ENCODE measurements at places on chromosomes 11 and 22.

DNA sequence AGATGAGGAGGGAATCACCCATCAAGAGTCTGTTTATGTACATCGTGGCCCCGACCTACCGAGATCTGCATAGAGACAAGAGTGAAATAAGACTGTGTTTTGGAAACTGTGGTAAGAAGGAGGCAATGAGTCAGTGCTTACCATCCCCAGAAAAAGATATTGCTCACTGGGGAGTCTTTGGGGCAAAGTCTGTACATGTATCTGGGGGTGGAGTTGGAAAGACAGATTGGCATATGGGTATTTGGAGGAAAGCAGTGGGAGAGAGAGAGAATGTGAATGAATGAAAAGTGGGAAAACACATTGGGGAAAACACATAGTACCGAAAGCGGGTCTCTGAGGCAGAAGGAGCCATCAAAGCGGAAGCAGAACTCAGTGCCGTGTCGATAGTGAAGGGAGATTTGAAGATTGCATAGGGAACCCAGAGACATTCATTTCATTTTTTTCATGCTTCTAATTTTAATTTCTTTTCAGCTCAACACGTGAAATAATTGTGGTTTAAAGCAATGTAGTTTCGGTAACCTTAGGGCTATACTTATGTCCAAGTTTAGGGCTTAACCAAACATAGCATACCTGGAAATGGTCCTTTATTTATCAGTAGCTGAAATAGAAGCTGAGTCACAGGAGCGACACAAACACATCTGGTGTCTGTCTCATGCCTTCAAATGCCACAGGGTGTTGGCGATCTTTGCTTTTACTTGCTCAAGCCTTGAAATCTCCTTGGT is 98.6 kb upstream of the CD44 start:
- no peak for DNase-seq

- no peak for DNase-seq
These were observed 30.8 kb downstream of the GLYATL2 start for GRCh38 chr11:58813693-58814092.

GRCh38 chr22:26956371-26956770 is 299.0 kb downstream of the MIAT start:
- no peak for DNase-seq

DNA sequence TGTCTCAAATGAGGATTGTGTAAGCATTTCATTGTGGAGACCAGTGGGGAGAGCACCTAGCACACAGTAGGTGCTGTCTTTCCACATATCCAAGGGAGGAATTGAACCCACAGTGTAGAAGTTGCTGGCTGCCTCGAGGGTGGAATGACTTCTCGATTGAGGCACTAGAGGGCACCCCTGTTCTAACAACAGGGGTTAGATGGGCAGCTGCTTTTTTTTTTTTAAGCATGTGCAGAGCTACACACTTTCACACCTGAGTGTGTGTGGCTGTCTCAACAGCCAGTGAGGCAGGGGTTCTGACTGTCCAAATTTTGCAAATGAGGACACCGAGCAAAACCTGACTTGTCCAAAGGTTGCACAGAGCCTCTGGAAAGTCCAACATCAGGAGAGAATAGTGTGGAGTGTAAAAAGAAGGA is 118.2 kb upstream of the CRYBB3 start:
- no peak for DNase-seq

DNA sequence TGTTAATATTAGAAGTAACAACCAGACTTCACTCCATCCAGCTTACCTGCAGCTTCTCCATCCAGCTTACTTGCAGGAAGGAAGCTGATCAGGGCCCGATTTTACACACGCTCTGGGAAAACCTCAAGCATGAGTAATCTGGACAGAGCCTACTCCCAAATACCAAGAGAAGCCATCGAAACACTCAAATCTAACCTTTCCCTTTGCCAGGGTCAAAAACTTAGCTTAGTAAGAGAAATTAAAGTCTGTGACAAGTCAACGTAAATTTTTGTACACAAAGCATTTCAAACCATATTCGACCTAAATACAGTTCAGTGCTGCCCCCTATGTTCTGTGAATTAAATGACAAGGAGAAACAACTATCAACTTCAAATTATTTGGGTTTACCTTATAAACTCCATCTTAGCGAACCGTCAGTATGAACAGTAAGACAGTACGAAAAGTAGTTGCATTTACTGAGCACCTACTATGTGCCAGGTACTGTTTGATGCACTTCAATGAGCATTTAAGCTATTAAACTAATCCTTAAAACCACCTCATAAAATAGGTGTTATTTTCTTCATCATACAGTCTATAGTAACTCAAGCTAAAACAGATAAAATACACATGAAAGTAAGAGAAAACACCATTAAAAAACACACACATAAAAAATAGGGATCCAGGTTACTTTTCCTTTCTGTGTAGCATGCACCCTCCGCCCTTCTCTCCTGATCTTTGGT is 36.9 kb downstream of the ARFGAP3 start:
- DNase-seq: no peak

DNA sequence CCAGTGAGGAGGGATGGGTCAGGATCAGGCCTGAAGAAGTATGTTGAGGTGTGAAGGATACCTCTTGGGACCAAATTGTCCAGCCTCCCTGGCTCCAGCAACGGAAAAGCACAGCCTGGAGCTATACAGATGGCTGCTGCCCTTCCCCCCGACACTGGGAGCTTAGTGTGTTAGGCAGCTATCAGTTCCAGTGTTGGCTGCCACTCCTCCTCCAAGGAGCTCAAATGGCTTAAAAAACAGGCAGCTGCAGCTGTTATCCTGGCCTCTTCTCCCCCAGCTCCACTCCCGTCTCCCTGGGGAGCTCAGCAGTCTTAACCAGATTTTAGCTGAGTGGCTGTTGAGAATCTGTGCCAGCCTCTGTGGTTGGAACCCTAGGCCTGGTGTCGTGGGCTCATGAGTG is 225.0 kb downstream of the JRKL start:
- no peak for DNase-seq

GRCh38 chr11:28243581-28243980 is 135.4 kb downstream of the METTL15 start:
- no peak for DNase-seq

DNA sequence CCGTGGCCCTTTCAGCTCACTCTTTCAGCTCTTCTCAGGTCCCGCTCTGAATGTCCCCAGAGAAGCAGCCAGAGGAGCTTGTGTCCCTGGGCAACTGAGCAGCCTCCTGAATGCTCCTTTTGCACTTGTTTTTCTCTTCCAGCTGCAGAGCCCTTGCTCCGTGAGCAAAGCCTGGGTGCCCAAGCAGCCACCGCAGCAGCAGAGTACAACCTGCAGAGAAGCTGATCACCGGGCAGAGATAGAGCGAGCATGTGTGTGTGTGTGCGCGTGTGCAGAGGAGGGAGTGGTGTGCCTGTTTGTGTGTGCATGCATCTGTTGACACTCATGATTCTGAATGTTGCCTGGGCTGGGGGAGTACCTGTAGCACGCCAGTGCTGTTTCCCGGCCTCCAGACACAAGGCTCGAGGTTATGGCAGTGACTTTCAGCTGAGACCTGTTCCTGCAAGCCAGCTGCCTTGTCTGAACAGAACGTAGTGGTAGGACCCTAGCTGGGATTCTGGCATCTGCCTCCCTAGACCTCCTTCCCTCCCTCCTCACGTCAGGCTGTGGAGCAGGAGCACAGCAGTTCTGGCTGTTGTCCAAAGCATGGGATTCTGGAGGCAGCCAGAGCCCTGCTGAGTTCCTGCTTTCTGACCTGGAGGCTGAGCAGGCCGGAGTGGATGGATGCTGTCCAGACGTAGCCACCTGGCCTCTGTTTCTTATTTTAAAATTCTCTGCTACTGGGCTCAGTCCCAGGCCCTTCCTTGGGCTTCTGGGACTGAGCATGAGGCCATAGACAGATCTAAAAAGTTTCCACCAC is 4.5 kb upstream of the MAPK8IP1 start:
- DNase-seq: no peak

- no peak for DNase-seq
These were observed 9.2 kb downstream of the POU2AF3 start for GRCh38 chr11:111307472-111308108.

DNA sequence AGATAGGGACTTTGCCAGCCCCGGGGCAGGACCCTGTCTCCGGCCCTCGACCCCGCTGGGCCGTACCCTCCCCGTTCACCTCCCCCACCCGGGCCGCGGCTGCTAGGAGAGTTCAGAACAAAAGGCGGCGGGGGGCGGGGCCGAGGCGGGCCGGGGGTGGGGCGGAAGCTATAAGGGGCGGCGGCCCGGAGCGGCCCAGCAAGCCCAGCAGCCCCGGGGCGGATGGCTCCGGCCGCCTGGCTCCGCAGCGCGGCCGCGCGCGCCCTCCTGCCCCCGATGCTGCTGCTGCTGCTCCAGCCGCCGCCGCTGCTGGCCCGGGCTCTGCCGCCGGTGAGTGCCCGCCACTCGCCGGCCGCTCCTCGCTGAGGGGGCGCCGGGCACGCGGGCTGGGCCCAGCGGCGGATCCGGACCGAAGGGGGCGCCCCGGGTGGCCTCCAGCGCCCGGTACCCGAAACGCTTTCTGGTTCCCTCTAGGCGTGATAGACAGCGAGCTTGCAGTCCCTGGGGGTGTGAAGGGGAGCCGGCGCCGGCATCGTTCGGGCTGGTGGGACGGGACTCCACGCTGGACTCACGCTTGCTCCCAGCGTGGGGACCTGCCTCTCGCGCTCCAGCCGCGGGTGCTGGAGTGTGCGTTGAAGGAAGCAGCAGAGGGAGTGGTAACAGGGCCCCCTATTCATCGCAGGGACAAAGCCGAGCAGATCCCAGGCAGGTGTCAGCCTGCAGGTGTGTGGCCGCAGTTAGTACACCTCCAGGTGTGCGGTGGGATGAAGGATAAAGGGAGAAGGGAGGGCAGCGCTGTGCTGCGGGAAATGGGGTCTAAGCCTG is at the start of gene MMP11:
Gene MMP11 (plus strand): TSS at position 201 of the 825 bp plus-strand sequence. CDS start 22 bp downstream, at position 223.
- DNase-seq: no peak

DNA sequence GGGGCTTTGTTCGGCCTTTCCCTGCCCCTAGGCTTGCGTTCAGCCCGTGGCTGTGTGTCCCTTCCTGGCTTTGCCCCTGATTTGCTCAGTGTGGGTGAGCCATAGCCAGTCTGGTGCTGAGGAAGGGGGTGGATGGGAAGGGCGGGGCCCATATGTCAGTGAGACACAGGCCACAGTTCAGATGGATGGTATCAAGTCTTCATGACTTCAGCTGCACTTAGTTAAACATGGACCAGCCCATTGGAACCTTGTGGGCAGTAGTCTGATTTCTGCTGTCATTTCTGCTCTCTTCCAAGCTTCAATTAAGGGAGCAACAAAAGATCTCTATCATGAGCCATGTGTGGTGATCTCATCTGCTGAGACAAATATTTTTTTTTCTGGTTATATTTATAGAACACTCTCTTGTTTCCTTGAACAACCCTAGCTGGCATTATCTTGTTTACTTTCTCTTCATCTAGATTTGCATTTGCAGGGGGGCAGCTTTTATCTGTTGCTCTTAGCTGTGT is 21.6 kb upstream of the PEX26 start:
- DNase-seq: no peak

GRCh38 chr11:99068832-99069231 is 48.1 kb downstream of the CNTN5 start:
- DNase-seq: no peak

- DNase-seq: no peak
These were observed 34.4 kb downstream of the YAP1 start for GRCh38 chr11:102144357-102145355.

DNA sequence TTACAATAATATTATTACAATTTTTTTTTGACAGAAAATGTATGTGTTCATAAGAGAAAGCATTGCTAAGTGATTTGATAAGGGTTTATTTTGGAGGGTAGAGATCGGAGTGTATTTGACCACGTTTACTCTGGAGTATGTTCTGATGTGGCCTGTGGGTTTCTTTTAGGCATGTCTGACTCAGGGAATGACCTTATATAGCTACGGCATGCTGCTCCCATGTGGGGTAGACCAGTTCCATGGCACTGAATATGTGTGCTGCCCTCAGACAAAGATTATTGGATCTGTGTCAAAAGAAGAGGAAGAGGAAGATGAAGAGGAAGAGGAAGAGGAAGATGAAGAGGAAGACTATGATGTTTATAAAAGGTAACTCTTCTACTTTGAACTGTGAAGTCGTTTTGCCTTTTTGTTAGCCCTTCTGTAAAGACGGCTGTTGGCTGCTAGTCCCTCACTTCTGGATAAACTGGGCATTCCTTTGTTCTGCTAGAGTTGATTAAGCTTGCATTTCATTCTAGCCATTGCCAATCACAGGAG is 38.1 kb upstream of the ST14 start:
- no peak for DNase-seq

- no peak for DNase-seq
These were observed 11.5 kb upstream of the TPP1 start for GRCh38 chr11:6630632-6631291.

- DNase-seq: no peak
These were observed 63.0 kb downstream of the HORMAD2 start for GRCh38 chr22:30143265-30143664.

- DNase-seq: no peak
These were observed 316.2 kb downstream of the SOX6 start for GRCh38 chr11:16040151-16040550.

GRCh38 chr11:95923439-95923727 is 524 bp downstream of the MTMR2 start:
- no peak for DNase-seq

GRCh38 chr11:17013548-17014320 is 480 bp downstream of the PLEKHA7 start:
- no peak for DNase-seq

- DNase-seq: no peak
These were observed 89.8 kb downstream of the PLEKHA7 start for GRCh38 chr11:16924462-16924825.

GRCh38 chr22:36835903-36836302 is 19.1 kb upstream of the PVALB start:
- DNase-seq: no peak

- no peak for DNase-seq
These were observed 65.5 kb upstream of the ARHGAP20 start for GRCh38 chr11:110777775-110778174.

DNA sequence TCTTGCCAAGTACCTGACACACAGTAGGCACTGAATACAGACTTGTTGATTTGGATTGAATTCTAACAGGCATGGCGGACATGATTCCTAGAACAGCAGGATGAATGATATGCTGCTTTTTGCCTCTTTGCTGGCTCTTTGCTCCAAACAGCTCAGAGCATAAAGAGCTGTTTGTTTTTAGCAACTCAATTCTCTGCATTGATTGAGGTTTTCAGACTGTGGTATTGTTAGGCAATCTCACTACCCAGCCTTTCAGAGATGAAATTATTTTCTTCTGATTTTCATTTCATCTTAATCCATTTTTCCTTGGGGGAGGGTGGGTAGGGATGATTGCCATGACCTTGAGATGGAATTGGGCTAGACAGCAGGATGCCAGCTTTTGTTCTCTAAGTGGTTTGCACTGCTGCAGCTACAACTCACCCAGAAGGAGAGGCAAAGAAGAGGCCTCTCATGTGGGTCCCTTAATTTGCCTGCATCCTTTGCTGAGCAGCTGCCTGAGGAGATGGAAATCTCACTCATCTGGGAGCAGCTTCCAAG is 20.5 kb downstream of the COA4 start:
- no peak for DNase-seq

- no peak for DNase-seq
These were observed 1.7 kb upstream of the ABTB2 start for GRCh38 chr11:34359548-34359891.

GRCh38 chr22:28923826-28924732 is 40.7 kb downstream of the ZNRF3 start:
- DNase-seq: no peak

Data from omental fat pad (tissue), 4 donors.